SJCRH30 (cell line): ENCODE measurements at places on chromosomes 4 and X. TPM values are rescaled to one million over a fixed set of nuclear protein-coding genes. Genes with fewer than 3 reads are reported as not detected.

MTCP1 gene
- 21.1 and 25.0 TPM in 2 replicates for total RNA-seq

RRAGB gene
- 7.0 and 8.4 TPM in 2 replicates for total RNA-seq

RBM46 gene
- total RNA-seq: not detected in 2 replicates

RAB40AL gene
- 0.30 TPM in 1 of 2 replicates, not detected in the other for total RNA-seq

DOCK11 gene
- 17.3 and 18.0 TPM in 2 replicates for total RNA-seq

LRAT gene
- total RNA-seq: not detected in 2 replicates

PABPC4L gene
- 8.4 and 9.6 TPM in 2 replicates for total RNA-seq

UCP1 gene
- total RNA-seq: not detected in 2 replicates

AKAP4 gene
- not detected in 2 replicates for total RNA-seq

KIAA0232 gene
- total RNA-seq: 23.9 and 28.7 TPM in 2 replicates

AFP gene
- total RNA-seq: 12.7 and 13.3 TPM in 2 replicates

TEX13B gene
- total RNA-seq: not detected in 2 replicates

SATL1 gene
- total RNA-seq: 0.46 and 0.57 TPM in 2 replicates

NAP1L3 gene
- total RNA-seq: 0.47 and 0.66 TPM in 2 replicates

TMEM150C gene
- 0.65 and 0.66 TPM in 2 replicates for total RNA-seq

SRPX gene
- total RNA-seq: 8.3 and 10.2 TPM in 2 replicates

- DNase-seq: no peak
Measured at GRCh38 chr4:165754664-165755063, 118.4 kb upstream of the TLL1 start.

GRCh38 chrX:153657161-153657560 is 10.2 kb downstream of the DUSP9 start:
- no peak for DNase-seq

DNA sequence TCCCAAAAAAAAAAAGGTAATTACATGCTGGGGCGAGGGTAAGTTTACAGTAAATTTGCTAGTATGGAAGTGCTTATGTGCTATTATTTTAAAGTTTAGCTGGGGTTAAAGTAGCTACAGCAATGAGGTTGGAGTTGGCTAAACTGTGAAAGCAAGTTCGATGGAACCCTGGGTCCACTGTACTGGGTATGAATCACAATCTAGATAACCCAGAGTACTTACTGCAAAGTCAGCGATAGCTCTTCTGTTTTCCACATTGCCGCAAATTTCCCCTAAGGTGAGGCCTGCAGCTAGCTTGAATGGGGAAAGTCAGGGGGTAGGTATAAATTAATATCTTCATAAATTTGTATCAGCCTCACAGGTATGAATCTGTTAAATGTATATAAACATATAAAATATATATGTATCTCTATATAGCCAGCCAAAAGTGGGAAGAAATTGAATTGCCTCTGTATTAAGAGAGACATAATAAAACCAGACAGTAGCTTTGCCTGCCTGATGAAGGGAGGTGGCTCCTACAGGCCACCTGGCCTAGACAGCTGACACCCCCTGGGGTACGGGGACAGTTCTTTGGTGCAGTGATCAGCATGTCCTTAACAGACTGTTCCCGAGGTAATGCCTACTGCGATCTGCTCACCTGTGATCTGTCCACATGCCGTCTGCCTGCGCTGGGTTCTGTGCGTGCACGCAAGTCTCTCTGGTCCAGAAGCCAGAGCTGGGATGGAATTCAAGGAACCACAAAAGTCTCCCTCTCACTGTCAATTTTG is 30.6 kb downstream of the CLRN2 start:
- DNase-seq: no peak

DNA sequence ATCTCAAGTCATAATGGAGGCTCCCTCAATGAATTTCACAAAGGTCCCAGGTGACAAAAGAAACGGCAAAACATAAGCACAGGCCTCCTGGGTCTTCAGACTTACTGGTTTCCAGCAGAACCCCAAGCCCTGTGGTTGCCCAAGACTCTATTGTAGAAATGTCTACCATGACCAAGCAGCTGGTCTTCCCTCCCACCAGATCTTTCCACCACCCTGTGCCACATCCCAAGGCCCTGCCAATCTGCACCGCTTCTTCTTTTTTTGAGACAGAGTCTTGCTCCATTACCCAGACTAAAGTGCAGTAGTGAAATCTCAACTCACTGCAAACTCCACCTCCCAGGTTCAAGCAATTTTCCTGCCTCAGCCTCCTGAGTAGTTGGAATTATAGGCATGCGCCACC is 23.2 kb upstream of the TXK start:
- DNase-seq: no peak

GRCh38 chr4:118989098-118990080 is 100.7 kb downstream of the SYNPO2 start:
- no peak for DNase-seq

GRCh38 chr4:48462363-48462762 is 20.8 kb upstream of the SLC10A4 start:
- no peak for DNase-seq

GRCh38 chr4:56552273-56552672 is 46.7 kb downstream of the ARL9 start:
- DNase-seq: no peak

DNA sequence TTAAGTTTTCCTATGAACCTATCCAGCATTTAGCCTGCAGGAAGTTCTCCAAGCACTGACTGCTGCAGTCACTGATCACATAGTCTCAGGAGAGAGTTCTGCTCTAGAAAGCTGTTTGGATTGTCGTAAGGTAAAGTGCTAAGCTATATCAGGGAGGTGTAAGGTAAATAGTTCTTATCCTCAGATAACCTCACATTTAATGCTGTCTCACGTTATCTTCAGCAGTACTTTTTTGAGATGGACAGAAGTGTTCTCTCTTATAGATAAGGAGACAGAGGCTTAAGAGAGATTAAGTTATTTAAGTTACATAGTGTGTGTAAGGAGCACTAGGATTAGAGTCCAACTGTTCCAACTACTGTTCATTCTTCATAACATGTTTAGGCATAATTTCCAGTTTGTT is 77.9 kb downstream of the STIM2 start:
- no peak for DNase-seq

DNA sequence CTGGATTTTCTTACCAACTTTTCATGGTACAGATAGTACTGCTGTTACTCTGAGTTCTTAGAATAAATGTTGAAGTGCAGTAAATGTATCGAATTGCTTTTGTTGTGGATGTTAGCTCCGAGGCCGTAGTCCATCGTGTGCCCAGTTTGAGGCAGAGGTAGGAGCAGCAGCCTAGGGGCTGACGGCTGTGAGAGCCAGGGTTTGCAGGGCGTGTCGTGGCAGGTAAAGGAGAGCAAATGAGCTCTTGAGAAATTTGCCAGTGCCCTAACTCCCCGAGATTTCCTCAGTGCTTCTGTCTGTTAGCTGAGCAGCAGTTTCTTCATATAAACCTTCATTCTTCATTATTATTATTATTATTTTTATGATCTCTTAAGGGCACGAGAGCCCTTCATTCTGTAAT is 21.6 kb downstream of the PRIMPOL start:
- DNase-seq: no peak

- DNase-seq: no peak
Measured at GRCh38 chr4:65422109-65422508, 248.2 kb downstream of the EPHA5 start.

DNA sequence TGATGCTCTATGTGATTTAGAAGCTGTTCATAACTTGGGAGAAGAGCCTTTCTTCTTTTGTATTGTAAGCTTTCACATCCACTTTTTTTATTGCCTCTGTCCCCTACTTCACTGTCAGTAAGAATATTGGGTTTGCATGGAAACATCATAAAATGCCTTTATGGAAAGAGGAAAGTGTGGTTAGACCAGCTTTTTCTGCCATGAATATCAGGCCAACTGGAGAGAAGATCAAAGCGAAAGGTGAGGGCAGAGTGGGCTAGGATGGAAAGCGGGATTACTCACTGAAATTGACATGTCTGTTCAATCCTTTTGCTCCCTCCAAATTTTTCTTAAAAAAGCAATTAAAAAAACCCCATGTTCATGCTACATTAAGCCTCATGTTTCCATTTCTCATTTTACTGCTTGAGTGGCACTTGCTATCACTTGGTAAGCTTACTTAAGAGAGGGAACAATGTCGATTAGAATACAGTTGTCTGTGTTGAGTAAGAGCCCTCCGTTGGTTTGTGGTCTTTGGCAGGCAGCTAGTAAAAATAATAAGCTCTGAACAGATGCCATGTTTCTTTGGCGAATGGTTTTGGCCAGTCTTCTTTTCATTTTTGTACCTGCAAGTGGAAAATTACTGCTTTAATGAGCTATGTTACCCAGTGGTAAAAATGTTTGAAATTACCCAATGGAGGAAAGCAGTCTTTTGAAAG is 35.9 kb downstream of the SUPT20HL1 start:
- DNase-seq: peak; percentile 32

GRCh38 chr4:101022151-101023024 is 324.9 kb downstream of the PPP3CA start:
- DNase-seq: no peak

DNA sequence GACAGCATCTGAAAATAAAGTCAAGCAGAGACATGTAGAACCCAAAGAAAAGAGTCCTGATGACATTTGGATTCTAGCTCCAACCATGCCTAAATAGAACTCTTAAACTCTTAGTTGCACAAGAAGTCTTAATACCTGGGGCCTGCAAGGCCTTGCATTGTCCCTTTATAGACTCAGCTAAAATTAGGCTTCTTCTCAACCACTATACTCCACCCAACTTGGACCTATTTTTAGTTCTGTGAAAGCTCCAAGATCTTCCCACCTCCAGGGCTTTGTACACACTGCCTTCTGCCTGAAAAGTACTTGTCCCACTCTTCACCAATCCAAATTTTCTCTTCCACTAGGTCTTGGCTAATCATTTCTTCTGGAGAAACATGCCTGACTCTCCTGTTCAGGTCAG is 36.5 kb downstream of the PLK4 start:
- no peak for DNase-seq

- no peak for DNase-seq
Measured at GRCh38 chrX:107709266-107709806, 66.3 kb downstream of the TSC22D3 start.

DNA sequence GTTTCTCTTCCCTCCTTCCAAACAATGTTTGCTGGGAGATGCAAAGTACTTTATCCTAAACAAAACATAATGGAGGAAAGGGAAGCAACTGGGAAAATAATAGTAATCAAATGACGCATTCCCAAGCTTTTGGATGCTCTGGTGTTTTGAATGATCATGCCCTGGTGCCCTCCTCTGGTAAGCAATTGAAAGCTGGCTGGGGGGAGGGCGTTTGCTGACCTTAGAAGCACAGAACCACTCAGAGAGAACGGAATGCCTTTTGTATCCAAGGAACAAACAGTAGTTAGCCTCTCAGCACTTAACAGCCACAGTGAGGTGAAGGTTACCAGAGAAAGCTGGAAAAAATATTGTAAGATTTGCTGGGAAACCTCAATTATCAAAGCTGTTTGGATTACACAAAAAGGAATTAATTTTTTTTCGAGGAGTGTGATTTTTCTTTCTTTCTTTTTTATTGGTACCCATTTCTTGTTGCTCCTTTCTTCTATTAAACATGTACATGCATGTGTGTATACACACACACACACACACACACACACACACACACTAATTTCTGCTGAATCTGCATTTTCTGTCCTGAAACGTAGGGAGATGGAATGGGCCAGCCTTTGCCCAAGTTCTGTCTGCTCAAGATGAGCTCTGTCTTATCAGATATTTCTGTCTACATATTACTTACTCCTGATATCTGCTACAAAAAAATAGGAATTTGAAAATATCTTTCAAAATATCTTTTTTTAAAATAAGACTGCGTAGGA is 155.8 kb upstream of the IGFBP7 start:
- no peak for DNase-seq

DNA sequence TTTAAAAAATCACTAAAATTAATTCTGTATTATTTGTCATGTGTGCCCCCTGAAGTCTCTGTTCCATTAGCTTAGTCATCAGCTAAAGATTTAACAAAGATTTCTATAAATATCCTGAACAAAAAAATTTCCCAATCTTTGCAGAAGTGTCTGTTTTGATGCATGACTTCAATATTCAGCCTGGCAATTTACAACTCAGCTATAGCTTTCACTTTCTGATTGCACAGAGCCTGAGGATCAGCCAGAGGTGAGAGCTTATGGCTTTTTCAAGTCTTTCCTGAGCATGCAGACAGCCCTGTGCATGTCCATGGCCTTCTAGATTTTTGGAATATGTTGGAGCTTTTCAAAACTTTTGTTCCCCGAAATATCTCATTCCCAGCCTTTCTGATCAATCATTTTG is 420.1 kb downstream of the ZNF674 start:
- DNase-seq: no peak

DNA sequence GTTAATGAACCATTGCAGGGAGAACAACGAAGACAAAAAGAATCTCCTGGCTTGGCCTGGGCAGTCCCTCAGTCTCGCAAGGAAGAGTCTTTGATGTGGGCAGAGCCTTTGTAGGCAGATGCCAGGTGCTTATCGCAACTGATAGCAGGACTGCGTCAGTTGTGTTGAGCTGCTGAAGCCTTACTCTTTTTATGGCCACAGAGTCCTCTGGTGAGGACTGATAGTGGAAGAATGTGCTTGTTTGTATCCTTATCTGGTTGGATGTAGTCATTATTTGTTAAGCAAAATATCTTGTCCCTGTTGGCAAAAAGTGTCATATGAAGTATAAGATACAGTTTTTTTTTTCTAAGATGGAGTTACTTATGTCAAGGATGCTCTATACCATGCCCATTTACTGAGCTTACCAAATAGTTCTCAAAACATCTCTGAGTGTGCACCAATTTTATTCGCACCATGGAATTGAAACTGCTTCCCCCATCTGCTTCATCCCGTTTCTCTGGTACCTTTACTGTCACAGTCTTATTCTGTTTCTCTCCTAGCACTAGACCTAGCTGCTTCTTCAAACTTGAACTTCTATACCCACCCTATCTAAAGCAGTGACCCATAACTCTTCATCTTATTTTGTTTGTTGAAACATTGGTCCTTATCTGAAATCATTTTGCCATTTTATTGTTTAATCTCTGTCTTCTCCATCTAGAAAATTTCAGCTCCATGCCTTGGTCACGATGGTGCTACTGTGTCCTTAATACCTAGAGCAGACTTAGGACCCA is 47.0 kb upstream of the SPRY1 start:
- no peak for DNase-seq

GRCh38 chr4:168601899-168602298 is 105.0 kb downstream of the PALLD start:
- no peak for DNase-seq

- DNase-seq: no peak
Measured at GRCh38 chrX:40080894-40081678, 16.7 kb downstream of the BCOR start.

DNA sequence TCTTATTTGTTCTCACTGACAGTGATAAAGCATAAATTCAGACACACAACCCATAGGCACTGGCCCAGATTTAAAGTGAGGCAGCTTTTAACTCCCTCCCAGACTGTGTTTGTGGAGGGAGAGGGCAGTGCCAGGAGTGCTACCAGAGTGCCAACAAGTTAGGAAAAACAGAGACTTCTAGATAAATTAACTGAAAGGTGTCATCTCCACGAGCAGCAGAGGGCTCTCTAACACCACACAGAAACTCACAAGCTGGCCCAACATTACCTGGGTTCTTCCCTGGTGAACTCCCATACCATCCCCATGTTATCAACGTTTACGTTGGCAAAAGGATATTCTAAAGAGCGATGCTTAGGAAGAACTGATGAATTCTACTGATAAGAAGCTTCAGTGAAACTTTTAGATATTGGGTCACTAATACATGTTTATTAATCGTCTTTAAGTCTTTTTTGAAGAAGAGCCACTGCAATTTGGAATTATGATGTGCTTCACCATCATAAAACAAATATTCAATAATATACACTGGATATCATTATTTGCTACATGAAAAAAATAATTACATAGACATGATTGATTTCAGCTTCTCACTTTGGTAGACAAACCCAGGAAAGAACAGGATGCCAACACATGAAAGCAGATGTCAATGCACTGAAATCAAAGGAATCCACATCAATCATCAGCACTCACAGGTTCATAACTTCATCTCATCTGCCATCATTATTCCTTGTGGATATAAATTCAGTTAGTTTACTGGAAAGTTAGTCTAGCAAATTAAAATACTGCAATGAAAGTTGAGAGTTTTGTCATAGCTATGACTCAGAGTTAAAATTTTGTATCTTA is 121.2 kb upstream of the NAP1L5 start:
- peak; percentile 49 for DNase-seq
